NCI-H345 (cell line): ENCODE measurements at places on chromosomes 6 and 20.

GRCh38 chr6:8844968-8845367 lies 409.6 kb upstream of the SLC35B3 start:
- DNase-seq = no peak

- peak; percentile 8 for DNase-seq
Observed at GRCh38 chr6:144931172-144932035, 646.3 kb downstream of the UTRN start.

GRCh38 chr20:15905661-15906060 lies 667.6 kb downstream of the KIF16B start:
- no peak for DNase-seq

DNA sequence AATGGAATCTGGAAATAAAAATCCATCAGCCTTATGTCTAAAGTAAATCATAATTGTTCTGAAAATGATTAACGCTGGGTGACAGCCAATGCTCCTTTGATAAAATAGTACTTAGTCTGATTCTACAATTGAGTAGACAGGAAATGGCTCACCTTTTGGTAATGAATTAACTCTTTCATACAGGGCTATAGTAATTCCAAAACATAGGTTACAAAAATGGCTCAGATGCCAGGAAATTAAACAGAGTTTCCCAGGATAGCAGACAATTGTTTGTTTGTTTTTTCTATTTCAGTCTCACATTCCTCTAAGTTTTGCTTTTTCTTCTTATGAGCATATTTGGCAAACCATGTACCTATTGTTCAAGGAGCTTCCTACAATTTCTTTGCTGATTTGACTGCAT lies 257.2 kb upstream of the EPHA7 start:
- DNase-seq = no peak

- no peak for DNase-seq
Observed at GRCh38 chr6:89299466-89299850, 15.6 kb downstream of the GABRR2 start.

GRCh38 chr6:85111481-85112011 lies 338.3 kb upstream of the NT5E start:
- DNase-seq = no peak

GRCh38 chr6:20058912-20059311 lies 153.4 kb downstream of the MBOAT1 start:
- DNase-seq = no peak

- no peak for DNase-seq
Observed at GRCh38 chr6:15874326-15874725, 211.5 kb upstream of the DTNBP1 start.

DNA sequence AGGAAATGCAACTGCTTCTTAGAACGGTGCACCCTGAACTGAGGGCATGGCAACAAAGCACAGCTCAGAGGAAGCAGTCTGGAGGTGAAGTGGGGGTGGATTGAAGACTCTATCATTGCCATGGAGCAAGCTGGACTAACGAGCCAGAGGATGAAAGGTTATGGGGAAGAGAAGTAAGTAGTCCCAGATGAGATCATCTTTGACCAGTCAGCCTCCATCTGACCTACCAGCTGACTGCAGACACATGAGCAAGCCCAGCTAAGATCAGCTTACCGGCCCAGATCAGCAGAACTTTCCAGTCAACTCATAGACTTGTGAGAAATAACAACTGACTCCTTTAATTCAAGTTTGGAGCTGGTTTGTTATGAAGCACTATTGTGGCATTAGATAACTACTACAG lies 9.1 kb upstream of the JAG1 start:
- no peak for DNase-seq

- peak; percentile 9 for DNase-seq
Observed at GRCh38 chr6:16238057-16238962, at the start of gene GMPR. GMPR (plus strand) TSS chr6:16238587; CDS start chr6:16238694, 107 bp downstream.

GRCh38 chr20:46870041-46870440 lies 24.6 kb upstream of the EYA2 start:
- DNase-seq = no peak

DNA sequence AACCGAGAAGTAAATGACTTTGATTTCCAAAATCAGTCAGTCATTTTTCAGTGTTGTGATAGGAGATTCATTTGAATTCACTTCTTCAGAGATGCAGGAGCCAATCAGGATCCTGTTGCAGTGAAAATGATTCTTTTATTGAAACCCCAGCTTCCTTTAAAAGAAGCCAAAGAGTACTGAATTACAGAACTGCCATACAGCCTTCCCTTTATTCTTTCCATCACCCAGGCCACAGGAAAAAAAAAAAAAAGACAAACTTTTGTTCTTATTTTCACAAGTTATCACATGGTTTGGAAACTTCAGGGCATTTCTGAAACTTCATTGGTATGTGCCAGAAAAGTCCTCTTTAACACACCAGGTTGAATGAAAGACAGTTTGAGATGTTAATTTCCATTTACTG lies 1.8 kb upstream of the CARMIL1 start:
- no peak for DNase-seq

DNA sequence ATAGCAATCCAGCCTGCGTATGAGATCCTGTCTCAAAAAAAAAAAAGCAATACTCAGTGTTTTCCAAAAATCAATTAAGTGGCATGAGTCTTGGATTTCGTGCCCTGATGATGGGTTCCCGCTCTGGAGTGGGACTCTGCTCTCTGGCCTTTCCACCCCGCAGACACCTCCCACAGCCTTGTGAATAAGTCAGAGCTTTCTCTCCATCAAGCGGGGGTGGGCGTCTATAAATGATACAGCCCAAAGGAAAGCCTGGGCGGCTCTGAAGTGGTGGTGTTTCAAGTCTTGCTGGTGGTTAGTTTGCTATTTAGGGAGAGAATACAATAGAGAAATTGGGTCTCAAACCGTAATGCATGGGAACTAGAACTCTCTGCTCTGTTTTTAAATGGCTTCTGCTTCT lies 52.5 kb upstream of the TAGAP start:
- no peak for DNase-seq

DNA sequence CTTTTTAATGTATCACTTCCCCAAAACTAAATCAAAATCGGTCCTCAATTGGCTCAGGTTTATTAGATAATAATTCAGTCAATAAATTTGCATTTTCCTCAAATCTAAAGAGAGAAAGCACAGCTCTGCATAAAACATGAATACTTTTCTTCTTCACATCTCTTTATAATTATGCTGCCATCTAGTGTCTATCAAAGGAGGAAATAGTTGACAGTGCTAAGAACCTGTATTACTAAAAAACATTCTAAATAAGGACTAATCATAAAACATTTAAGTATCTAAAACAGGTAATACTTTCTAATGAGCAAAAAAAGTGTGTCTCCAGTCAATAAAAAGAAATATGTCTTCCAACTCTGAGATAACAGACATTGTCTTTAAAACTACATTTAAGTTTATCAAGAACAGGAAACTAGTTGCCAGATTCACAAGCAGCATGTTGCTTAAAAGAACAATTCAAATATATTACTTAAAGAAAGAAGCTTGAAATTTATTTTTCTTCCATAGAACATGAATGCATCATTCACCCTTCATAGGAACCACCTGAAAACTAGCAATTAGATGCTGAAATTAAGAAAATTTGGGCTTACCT lies 56.5 kb upstream of the DST start:
- peak; percentile 14 for DNase-seq

DNA sequence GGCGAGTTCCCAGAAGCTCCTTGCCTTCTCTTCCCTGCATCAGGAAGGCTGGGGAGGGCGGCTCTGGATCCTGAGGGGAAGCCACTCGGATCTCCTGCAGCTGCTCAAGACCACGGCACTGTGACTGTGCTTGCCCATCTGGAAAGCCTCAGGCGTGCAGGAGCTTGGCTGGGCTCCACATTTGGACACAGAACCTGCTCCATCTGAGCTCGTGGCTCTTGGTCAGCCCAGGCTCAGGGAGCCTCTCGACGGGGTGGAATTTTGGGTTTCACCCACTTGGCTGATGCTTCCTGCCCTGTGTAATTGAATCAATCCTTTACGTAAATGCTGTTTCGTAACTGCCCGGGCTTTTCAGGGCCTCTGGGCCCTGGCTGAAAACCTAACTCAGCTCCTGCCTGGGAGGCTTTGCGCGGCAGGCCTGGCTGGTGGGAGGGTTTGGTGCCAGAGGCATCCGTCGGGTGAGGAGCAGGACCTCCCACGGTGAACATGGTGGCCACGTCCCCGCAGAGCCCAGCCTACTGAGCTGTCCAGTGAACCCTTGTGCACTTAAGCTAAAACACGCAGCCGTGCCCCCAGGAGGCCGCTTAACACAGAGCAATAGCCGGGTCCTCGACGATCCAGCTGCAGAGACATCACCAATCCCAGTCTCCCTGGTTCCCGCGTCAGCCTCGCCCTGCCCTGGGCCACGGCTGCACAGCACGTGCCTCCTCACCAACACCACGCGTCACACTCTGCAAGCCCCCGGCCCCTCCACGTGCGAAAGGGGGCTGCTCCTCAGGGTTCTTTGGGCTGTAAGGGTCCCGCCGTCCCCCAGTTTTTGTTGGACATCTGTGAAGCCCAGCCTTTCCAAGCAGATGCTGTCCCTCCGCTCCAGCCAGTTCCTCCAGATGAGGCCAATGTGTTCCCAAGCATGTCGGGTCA lies 241.0 kb downstream of the DLL1 start:
- DNase-seq = no peak

GRCh38 chr20:38108438-38108985 lies 56.6 kb downstream of the TGM2 start:
- DNase-seq = no peak

GRCh38 chr6:46175446-46175845 lies 4.7 kb upstream of the ENPP5 start:
- DNase-seq = no peak

- no peak for DNase-seq
Observed at GRCh38 chr6:19356692-19357091, 480.5 kb upstream of the ID4 start.

- peak; percentile 63 for DNase-seq
Observed at GRCh38 chr6:125791151-125791819, 525 bp downstream of the NCOA7 start.

GRCh38 chr6:113047932-113048331 lies 700.8 kb downstream of the RFPL4B start:
- DNase-seq = no peak

GRCh38 chr6:66184091-66184490 lies 477.1 kb upstream of the EYS start:
- DNase-seq = no peak

DNA sequence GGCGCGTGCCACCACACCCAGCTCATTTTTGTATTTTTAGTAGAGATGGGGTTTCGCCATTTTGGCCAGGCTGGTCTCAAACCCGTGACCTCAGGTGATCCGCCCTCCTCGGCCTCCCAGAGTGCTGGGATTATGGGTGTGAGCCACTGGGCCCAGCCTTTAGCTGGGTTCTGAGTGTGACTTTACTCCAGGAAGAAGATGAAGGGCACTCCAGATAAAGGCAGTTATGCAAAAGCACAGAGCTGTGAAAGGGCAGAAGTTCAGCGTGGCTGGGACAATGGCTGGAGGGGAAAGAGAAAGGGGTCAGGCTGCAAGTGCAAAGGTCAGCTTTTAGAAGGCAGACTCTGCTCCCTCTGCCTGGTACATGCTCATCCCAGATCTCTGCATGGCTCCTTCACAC lies 39.7 kb downstream of the MAP3K5 start:
- DNase-seq = no peak

DNA sequence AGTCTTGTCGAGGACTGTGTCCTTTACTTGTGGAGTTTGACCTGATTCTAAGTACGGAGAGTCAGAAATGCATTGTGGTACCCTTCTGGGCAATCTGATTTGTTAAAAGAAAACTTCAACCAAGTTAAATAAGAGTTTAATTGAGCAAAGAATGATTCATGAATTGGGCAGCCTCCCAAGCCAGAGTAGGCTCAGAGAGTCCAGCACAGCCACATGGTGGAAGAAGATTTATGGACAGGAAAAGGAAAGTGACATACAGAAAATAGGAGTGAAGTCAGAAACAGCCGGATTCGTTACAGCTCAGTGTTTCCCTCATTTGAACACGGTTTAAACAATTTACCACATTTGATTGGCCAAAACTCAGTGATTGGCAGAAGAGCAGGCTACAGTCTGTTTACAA lies 329.2 kb downstream of the DHX35 start:
- DNase-seq = no peak

- no peak for DNase-seq
Observed at GRCh38 chr6:20034408-20034769, 177.9 kb downstream of the MBOAT1 start.

GRCh38 chr20:62995898-62996595 lies 10.7 kb downstream of the BHLHE23 start:
- no peak for DNase-seq

DNA sequence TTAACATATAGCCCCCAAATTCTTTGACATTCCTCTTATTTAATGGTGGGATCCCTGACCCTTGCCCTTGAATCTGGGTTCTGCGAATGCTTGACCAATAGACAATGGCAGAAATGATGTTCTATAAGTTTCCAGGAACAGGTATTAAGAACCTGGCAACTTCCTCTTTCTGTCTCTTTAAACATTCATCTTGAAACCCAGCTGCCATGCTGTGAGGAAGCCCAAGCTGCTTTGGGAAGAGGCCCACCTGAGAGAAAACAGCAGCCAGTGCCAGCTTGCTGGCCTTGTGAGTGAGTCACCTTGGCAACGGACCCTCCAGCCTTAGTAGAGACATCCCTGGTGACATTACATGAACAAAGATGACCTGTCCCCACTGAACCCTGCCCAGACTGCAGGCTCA lies 45.2 kb upstream of the RALY start:
- no peak for DNase-seq

DNA sequence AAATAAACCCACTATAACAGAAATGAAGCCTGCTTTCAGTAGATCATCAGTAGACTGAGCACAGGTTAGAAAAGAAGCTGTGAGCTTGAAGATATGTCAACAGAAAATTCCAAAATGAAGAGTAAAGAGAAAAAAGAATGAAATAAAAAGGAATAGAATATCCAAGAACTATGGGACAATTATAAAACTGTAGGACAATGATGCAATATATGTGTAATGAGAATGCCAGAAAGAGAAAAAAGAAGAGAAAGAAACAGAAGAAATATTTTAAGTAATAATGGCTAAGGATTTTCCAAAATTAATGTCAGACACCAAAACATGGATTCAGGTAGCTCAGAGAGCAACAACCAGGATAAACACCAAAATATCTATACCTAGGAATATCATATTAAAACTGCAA lies 191.4 kb upstream of the PLN start:
- DNase-seq = no peak

- no peak for DNase-seq
Observed at GRCh38 chr6:100084316-100084990, 90.4 kb upstream of the MCHR2 start.

- no peak for DNase-seq
Observed at GRCh38 chr20:8795404-8795803, 273.5 kb upstream of the PLCB4 start.

DNA sequence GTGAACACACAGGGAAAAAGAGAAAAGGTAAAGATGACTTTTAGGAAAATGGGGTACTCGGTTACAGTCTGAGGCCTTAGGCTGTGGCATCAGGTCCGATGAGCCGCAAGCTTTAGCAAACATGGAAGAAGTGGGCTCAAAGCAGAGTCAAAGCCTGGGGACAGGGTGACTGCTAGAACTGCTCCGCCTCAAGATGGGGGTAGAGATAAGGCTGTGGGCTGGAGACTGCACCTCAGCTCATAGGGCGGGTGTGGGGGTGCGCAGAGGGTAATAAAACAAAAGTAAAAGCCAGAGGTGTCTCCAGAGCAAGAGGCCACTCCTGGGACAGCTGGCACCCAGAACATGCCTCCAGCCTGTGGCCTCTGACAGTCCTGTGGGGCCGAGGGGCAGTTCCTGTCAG lies 21.3 kb upstream of the SYNDIG1 start:
- no peak for DNase-seq

GRCh38 chr6:43070028-43070632 lies 6.0 kb upstream of the PTK7 start:
- DNase-seq = peak; percentile 19

GRCh38 chr6:145042559-145042958 lies 692.8 kb downstream of the EPM2A start:
- DNase-seq = no peak

- no peak for DNase-seq
Observed at GRCh38 chr6:155795173-155795796, 339.6 kb upstream of the NOX3 start.
